Retinal pigment epithelial cell (primary cell): ENCODE measurements at places on chromosomes 2 and 18.

- DNase-seq = no peak
Observed at GRCh38 chr2:197168705-197169104, 141.9 kb downstream of the ANKRD44 start.

DNA sequence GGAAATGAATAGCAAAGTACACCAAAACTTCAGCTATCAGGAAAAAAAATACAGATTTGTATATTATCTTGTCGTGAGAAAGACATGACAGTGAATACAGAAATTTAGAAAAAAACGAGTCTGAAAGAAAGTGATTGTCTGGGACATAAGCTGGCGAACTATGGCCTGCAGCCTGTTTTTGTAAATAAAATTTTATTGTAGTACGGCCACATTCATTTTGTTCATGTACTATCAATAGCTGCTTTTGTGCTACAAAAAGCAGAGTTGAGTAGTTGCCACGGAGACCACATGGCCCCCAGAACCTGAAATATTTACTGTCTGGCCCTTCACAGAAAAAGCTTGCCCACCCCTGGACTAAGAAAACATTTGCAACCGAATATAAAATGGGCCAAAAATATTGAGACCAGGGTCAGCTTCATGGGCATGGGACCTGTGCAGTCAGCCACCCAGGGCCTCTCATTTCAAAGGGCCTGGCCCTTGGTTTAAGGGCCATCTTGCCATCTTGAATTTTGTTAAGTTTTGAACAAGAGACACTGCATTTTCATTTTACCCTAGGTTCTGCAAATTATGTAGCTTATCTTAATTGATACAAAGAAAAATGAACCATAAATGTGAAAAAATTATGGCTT, 17.9 kb downstream of the ANTXR1 start:
- no peak for DNase-seq

GRCh38 chr2:207587305-207587704, 37.9 kb downstream of the METTL21A start:
- DNase-seq = no peak

GRCh38 chr2:41720331-41721251, 327.2 kb upstream of the PKDCC start:
- DNase-seq = no peak

GRCh38 chr2:185278761-185279160, 459.8 kb upstream of the FSIP2 start:
- no peak for DNase-seq

- no peak for DNase-seq
Observed at GRCh38 chr18:57995331-57995730, 48.7 kb upstream of the NEDD4L start.

- DNase-seq = no peak
Observed at GRCh38 chr18:46207985-46208384, 103.8 kb downstream of the HAUS1 start.

GRCh38 chr2:43057026-43057741, 169.2 kb downstream of the ZFP36L2 start:
- no peak for DNase-seq

GRCh38 chr18:67199993-67200617, 316.4 kb downstream of the DSEL start:
- no peak for DNase-seq

GRCh38 chr2:240912878-240913809, 7.0 kb downstream of the CROCC2 start:
- DNase-seq = no peak

DNA sequence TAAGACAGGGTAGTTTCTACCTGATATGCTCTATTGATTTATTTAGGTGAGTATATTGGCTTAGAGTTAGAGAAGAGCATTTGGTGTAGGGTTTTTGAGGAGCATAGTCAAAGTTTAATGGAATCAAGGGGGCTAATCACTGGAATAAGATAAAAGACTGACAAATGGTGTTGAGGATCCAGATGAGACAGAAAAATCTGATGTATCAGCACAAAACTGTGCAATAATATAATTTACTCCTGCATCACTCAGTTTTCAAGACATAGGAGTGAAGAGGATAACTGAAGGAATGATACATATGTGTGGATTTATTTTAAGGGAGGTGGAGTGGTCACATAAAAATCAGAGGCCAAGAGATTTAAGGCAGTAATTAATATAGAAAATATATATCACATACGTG, 339.2 kb downstream of the NYAP2 start:
- DNase-seq = no peak

DNA sequence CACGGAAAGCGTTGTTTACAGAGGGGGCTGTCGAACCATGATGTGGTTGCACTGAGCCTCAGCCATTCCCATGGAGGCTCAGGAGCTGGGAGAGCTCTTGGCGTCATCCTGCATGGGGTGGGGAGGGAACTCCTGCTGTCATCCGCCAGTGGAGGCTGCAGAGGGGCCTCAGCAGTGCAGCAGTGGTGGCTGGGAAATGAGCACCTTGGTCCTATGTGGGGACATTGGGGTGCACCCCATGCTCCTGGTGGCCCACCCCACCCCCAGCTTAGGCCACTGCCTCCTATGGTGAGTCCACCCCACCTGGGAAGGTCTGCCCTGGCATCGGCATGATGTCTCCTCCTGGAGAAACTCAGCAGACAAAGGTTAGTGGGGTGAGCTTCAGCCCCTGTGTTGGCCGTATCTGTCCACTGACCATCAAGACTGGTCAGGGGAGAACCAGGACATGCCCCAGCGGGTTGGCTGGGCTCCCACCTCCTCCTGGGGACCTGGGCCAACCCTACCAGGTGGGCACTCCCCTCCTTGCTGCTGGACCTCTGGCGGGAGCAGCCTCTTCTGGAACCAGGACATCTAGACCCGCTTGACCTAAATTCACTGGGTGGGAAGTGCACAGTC, 67.8 kb upstream of the HDAC4 start:
- no peak for DNase-seq

DNA sequence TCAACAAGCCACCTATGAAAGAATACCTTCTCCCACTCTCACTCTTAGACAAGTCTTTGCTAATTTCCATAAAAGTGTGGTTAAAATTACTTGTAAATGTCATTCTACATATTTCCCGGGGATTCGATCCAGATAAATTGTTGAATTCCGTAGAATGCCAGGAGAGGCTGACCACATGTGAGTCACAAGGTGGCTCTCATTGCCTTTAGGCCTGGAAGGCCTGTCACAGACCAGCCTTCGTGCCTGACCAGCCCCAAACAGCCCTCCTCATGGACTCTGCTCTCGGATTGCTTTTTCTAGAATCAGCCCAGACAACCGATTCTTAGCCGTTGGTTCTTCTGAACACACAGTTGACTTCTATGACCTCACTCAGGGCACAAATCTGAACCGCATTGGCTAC, 86.0 kb downstream of the RTN4 start:
- DNase-seq = no peak

GRCh38 chr18:55119016-55119415, 159.8 kb upstream of the CCDC68 start:
- no peak for DNase-seq

GRCh38 chr2:143482771-143483170, 353.6 kb downstream of the ARHGAP15 start:
- DNase-seq = no peak

DNA sequence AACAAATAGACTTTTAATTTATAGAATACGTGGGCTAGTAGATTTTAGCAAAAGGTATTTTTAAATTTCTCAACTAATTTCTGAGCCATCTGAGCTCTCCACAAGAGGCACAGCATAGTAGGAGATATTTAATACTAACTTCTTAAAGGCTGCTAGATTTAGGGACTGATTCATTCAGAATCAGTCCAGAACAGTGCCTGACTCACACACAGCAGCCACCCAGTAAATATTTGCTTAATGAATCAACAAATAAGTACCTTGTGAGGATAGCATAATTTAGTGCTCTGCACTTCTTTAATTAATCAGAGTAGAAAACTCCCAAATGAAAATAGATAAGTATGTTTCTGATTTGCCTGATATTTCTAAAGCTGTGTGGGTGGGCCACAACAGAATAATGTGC, 35.6 kb upstream of the SYT4 start:
- DNase-seq = no peak

DNA sequence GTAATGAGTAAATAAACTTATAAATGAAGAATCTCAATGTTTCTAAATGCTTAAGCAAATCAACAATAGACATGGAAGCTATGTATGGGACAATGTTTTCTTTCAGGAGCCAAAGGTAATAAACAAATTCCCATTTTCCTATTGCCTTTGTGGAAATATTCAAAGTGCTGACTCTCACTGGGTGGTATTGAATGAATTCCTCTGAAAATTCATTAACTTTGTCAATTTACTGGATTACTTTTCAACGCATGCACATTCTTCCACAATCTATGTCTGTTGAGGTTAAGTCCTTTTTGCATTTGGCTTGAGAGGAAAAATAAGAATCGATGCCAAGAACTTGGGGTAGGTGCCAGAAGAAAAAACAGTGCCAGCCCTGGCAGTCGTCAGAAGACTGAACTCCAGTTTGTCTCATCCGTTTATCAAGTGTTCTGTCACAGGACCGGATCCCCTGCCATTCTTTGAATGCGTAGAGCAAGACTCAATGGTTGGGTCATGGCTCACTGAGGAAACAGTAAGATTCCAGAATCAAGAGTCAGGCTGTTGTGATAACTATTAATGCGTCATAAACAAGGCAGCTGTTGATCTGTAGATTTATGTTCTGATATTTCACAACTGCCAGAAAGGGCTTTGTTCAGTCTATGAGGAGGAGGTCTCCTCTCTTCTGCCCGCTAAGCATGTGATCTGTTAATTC, 133.3 kb downstream of the GFPT1 start:
- peak; percentile 100 for DNase-seq

DNA sequence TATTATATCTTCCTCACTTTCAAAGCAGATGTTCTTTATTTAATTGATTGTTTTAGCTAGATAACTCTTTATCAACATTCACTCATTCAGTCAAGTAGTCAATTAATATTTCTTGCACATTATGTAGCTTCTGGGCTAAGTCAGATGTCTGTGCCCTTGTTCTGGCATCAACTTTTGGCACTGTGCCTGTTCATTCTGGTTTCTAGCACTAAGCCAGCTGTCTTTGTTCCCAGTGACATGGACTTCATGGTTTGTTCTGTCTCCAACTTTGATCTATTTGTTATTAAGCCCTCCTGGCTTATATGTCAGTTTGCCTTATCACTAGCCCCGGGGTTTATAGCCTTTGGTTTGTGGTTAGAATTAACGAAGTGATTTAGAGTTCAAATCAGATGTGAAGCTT, 247.9 kb upstream of the SYT4 start:
- no peak for DNase-seq

DNA sequence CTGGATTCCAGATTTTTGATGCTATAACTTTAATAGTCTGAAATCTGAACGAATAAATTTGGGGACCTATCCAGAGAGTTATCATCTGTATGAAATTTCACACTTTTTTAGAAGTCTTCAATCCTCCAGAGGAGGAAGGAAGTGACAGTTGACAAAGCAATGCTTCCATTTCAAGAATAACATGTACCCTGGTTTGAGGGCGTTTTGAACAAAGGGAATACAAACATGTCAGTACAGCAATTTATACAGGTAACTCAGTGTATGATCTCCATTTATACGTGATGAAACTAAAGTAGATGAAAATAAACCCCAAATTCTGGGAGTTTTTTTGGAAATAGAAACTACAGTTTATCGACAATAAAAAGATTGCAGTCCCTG, 42.2 kb downstream of the CIB4 start:
- no peak for DNase-seq

GRCh38 chr2:200862532-200863000, 1.9 kb downstream of the CLK1 start:
- DNase-seq = peak; percentile 60

- no peak for DNase-seq
Observed at GRCh38 chr2:226892729-226893128, 56.9 kb downstream of the RHBDD1 start.

DNA sequence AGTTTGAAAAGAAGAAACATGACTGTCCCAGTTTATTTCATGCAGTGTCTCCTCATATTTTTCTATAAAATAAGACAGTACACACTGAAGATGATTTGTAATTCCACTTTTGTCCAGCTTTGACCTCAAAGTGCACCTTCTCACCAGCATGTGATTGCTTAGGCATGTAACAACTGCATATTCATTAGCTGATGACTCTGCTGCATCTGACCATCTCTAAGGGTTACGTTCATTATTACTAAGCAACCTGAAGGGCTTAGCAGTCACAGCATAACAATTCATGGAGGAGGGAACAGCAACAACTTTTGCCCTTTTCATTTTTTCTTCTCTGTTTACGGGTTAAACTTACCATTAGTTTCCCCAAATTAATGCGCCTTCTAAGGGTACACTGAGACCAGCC, 330.6 kb upstream of the PIK3C3 start:
- DNase-seq = peak; percentile 87

DNA sequence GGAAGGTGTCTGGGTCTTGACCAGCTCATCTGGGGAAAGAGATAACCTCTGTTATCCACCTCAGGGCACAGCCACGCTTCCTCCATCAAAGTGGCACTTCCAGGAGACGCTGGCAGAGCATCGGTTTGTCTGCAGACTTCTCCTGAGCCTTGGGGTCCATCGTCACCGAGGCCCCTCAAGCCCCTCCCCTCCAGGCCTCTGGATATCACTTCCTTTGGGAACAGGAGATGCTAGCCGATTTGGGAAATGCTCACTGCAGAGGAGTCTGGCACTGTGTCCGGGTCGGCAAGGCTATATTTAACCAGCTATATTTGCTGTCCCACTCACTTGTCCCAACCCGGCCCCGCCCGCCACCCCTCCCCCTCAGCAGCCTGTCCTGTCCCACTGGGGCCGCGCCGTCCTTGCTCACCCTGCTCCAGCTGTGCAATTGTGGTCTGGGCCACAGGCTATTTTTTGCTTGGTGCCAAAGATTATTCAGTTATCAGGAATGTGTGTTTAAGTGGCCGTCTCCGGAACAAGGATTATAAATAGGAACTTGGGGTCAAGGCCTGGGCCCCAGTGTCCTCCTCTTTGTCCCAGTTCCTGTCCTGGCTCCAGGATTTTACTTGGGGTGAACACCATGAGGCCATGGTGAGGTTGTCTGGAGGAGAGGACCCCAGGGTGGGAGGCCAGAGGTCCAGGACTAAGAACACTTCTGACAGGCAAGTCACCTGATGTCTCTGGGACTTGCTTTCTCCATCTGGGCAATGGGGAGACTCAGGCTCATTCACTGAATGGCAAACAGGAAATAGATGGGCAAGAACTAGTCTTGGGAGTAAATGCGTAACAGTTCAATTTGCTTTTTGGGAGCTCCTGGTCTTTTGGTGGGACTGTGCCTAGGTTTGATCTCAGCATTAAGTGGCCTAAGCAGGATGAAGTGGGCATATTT, 263.6 kb downstream of the DYSF start:
- peak; percentile 29 for DNase-seq

DNA sequence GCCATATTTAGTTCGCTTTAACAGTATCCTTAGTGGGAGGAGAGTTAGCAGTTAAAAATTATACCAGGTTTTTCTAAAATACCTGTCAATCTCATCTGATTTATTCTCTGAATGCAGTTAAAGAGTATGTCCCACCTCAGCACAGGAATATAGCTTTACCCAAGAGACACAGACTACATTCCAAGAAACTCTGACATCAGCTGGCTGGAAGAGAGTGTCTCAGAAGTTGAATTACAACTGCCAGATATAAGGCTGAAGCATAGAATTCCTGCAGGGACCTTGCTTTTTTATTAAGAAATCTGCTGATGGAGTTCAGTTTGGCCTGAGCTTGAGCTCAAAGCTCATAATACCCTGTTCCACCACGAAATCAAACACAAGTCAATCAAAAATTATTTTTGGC, 25.4 kb upstream of the CNTNAP5 start:
- DNase-seq = no peak
